ENCODE measurements at places on chromosomes 4 and X.

GRCh38 chr4:44149282-44149681, 299.3 kb downstream of the KCTD8 start:
- DNase-seq: no peak

- no peak for DNase-seq
Observed at GRCh38 chr4:26459054-26459755, 31.1 kb downstream of the CCKAR start.

- no peak for DNase-seq
Observed at GRCh38 chr4:175891851-175892250, 79.8 kb upstream of the GPM6A start.

DNA sequence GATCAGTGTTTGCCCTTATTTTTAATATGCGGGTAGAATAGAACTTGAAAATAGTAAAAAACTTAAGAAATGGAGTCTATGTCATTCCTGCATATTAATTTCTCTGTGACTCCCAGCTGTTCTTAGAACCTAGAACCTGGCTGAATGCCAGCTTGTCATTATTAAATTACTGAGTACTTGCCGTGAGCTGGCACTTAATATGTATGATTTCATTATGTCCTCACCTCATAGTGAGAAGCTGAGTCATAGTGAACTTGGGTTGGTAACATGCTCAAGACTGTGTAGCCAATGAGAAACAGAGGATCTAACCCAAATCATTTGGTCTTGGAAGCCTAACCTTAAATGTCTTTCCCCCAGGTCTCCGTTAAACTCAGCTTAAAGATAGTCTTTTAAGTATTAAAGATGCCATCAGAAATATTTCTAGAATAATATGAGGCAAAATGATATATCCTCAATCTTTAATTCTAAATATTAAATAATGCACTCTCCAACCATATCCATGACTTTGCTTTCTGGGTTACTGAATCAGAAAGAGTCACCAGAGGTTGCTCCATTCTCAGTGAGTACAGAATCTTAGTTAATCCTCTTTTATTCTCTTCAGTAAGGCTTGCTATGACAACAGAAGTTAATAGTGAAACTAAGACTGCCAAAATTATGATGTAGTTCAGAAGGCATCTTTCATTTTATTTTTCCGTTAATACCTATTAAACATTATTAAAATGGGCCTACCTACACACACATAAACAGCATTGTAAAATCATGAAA, 58.6 kb upstream of the TLL1 start:
- no peak for DNase-seq

DNA sequence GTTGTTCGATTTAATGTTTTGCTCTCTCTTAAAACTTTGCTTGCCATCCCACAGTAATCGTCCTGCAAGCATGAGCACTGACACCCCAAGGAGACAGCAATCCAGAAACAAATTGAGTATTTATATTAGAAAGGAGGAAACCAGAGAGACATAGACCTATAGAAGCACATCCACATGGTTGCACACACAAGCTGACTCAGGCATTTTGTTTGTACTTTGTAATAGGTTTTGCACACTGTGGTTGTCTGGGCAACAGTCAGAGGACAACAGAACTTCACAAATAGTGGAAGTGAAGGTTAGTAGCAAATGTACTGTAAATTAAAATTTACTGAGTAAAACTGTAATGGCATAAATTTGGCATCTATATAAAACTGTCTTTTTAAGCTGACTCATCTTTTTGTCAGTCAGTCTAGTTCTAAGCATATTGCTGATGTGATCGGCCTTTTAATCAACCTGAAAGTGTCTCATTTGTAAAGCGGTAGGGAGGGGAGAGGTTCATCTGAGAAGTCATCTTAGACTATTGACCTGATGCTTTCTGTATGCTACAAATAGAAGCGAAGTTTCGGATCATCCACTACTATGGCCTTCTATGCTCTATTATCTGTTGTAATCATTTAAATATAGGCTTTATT, 1624.7 kb downstream of the ARAP2 start:
- DNase-seq: no peak

DNA sequence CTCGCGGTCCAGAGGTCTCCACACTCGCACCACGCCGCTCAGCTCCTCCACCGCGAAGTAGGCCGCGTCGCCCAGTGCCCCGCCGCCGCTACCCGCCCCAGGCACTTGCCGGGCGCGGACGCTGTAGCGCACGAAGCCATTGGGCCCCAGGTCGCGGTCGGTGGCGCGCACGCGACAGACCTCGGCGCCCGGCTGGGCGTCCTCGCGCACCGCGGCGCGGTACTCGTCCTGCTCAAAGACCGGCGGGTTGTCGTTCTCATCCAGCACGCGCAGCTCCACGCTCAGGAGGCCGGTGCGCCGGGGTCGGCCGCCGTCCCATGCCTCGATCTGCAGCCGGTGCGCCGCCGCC, 1.4 kb downstream of the DCHS2 start:
- DNase-seq: no peak

DNA sequence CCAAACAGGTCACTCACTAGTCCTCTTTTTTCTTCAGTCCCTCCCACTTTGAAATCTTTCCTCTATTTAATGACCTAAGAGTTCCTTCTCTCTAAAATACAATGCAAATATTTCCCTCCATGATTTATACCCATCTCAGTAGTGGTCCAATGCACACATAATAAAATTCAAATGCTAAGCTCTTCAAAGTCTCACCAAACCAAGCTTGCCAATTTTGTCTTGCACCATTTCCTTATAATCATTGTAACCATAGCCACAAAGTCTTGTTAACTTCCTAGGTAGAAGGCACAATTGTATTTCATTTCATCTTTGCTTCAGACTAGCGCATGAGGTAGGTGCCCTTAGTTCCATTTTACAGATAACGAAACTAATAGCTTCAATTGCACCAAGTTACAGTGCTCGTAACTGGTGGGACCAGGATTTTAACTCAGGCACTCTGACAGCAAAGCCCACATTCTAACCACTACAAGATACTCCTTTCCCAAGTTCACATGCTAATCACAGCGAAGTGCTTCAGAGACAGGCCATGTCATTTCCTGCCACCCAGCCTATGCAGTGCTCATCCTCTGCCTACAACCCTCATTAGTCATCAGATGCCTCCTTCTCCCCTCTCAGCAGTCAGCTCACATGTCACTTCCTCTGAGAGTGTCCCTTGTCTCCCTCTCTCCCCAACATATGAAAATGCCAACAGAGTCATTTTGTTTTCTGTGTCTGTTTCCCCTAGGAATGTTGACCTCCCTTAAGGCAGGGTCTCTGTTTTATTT, 66.9 kb upstream of the PPARGC1A start:
- no peak for DNase-seq

DNA sequence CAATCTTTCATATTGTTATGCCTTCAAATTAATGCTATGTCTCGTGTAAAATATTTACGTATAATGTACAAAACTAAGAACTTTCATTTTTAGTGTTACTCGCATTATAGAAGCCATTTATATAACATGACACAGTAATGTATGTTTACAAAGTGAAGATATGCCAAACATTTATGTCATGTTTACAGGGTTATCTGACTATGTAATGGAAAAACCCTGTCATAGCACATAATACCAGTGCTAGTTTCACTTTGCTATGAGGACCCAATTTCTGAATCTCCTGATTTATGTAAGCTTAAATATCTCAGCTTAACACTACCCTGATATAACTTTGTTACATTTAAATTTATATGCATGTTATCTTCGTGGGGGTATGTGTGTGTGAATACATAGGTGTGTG, 233.1 kb downstream of the FAT4 start:
- DNase-seq: no peak

GRCh38 chr4:34198966-34199365, 2045.3 kb downstream of the ARAP2 start:
- DNase-seq: no peak

- no peak for DNase-seq
Observed at GRCh38 chrX:8820910-8821527, 19.8 kb upstream of the FAM9A start.

DNA sequence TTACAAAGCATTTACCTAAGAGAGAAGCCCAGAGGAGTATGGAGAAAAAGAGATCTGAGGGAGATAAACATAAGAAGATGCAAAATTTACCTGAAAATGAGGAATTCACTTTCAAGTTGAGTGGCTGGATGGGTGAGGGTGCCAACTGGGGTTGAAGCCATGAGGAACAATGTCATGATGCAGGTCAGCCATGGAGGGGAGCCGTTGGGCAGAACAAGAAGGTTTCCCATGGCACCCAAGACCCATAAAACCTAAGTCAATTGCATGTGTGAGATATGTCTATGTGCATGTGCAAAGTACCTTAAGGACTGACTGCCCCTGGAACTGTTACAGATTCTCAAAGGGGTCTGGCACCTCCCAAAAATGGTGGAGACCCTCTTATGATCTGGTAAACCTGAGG, 46.6 kb upstream of the PRRG1 start:
- DNase-seq: no peak

GRCh38 chr4:38751341-38752010, 31.3 kb downstream of the TLR10 start:
- DNase-seq: no peak

Data from stimulated activated CD8-positive, alpha-beta memory T cell treated with anti-CD3 and anti-CD28 coated beads, Interleukin-2, amount 100 ng/mL, for 1 hour (primary cell).